ENCODE measurements at places on chromosomes 4 and X.

DNA sequence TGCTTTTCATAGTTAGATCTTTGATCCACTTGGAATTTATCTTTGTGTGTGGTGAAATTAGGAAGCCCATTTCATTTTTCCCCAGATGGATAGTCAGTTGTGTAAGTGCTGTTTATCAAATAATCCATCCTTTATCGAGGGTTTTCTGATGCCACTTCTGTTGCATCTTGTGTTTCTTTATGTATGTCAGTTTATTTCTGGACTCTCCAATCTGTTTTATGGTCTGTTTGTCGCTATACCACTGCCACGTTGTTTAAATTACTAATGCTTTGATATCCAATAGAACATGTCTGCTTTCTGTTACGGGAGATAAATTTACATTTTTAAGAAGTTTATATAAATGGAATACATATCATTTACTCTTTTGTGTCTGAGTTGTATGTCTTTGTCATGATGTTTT, 21.0 kb downstream of the CD38 start:
- no peak for DNase-seq

DNA sequence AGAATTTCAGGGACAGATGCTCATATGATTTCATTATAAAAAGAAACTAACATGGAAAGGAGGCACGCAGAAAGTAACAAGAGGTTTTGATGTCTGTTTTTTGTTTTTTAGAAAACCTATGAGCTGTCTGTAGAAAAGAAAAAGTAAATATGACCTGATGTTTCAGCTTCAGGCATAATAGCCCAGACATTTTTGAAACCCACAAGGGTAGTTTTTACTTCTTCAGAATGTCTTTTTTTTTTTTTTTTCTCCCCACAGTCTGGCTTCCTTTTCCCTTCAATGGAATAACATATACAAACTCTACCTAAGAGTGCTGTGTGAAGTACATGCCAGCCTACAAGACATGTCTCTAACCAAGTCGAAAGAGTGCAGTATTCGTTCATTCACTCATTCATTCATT, 18.3 kb upstream of the STX18 start:
- DNase-seq: no peak

GRCh38 chrX:116238567-116239255, 68.2 kb downstream of the AGTR2 start:
- DNase-seq: no peak

GRCh38 chr4:72467633-72468032, 101.4 kb downstream of the ADAMTS3 start:
- no peak for DNase-seq

DNA sequence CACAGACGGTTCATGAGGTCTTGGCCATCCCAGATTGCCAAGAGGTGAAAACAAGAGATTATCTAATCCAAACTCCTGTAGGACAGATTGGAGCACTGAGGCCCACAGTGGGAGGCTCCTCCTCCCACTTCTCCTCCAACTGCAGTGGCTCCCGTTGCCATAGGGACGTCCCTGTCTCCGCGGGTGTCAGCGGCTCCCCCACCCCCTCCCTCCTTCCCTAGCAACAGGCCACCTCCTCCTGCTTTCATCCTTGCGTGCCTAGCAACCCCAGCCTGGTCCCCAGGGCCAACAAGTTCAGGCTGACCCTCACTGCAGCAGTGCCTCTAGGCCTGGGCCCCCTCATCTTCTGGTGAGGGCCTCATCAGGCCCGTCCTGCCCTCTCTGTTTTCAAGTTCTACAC, 6.8 kb upstream of the IQSEC2 start:
- peak; percentile 7 for DNase-seq

GRCh38 chrX:1649621-1650020, 34.8 kb downstream of the ASMT start:
- no peak for DNase-seq

DNA sequence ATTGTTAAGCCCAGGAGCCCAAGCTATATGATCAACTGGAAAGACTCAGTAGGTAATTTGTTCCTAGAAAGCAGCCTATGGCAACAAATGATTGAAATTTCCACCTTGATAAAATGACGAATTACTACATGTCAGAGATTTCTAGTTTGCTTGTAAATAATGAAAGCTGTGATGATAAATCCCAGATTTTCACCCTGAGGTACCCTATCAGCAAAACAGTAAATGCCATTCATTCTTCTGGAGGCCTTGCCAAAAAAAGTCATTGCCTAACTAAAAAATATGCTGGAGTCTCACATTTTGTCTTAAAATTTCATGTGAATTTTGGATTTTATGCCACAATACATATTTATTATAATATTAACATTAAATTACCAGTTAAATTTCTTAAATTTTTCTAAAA, 71.3 kb downstream of the PPEF2 start:
- no peak for DNase-seq

GRCh38 chr4:104205116-104205515, 289.6 kb downstream of the CXXC4 start:
- DNase-seq: no peak

DNA sequence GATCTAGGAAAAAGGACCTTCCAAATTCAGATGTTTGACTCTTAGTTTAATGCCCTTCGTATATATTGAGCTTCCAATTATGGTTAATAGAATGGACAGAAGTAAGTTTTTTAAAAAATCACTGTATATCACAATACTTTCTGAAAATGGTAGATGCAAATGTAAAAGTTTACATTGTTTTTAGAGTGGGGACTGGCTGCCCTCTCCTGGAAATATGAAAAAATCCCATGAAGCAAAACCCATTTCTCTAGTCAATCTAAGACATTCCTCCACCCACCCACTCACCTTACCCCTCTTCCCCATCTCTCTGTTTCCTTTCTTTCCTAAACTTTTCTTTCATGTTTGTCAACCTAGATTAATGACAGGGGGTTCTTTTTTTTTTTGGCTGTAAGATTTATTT, 134.5 kb downstream of the ARHGAP6 start:
- no peak for DNase-seq

GRCh38 chr4:110508827-110509710, 33.1 kb downstream of the ENPEP start:
- peak; percentile 67 for DNase-seq

- DNase-seq: peak; percentile 34
Measured at GRCh38 chrX:96372313-96373046, 312.2 kb upstream of the DIAPH2 start.

- DNase-seq: no peak
Measured at GRCh38 chrX:132639446-132639845, 150.6 kb upstream of the MBNL3 start.

GRCh38 chr4:8353158-8353669, 83.7 kb downstream of the HTRA3 start:
- no peak for DNase-seq

DNA sequence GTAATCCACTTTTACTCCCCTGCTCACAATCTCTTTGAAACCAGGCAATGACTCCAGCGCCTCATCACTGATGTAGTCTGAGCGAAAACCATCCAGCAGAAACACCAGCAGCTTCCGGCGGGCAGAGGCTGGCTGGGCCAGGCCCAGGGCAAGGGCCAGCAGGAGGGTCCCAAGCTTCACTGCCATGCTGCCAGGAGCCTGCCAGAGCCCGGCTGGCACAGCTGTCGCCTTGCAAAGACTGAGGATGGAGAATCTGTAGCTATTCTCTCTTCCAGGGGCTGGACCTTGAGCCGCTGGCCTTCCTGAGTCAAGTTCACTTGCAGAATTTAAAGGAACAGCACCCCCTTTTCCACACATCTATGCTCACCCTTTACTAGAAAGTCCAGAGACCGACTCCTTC, at the start of gene ENPP6:
Gene ENPP6 (minus strand): TSS at position 240 of the 400 bp plus-strand sequence. CDS start 54 bp downstream, at position 186.
- no peak for DNase-seq

DNA sequence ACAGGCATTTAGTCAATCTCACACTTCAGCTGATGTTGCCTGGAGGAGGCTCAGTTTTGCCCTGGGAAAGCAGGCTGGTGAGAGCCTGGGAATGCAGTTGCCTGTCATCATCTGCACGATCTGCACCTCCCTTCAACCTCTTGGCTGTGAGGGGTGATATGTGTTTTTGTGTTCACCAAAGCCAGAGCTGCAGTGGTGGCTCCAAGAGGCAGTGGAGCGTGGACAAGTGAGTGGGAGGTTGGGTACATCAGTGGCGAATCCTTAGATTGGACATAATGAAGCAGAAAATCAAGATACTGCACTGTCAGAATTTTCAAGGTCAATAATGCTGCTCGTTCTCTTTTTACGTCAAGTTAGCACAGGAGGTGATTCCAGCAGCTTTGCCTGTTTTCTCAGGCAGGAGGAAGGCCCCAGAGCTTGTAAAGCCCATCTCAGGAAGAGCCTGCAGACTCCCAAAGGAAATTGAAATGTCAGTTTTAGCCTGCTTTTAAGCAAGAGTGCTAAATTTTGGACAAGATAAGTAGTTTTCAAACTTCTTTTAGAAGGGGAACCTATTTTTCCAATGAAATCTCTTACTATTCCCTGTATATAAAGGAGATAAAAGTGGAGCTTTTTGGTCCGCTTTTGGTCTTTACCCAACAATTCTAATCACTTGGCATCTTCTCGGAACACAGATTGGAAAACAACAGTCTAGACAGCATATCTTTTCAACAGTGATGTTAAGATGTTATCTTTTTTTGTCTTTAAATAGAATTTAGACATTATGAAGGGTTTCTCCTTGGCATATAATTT, 92.8 kb downstream of the FRAS1 start:
- DNase-seq: no peak

DNA sequence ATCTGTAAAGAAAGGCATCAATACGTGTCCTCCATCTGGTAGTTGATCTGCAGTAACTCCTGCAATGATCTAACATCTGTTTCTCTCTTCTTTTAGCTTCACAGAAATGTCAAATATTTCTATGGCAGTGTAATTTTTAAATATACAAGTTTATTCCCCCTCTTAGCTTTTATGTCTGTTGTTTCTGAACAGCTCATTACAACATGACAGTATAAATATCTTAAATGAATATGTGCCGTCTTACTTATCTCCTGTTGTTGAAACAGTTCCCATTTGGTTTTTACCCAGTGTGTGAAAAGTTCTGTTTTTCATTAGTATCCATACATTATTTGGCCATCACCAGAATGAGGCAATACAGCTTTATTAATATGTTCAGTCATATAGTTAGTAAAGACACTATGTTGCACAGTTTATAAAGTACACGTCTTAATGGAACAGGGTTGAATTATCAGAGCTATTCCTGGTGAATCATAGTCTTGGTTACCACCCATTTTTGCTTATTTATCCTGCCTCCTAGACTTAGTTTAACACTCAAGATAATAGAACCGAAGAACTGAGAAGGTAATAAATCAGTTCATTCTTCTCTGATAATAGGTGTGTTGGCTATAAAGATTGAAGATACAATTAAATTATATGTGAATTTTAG, 321.6 kb downstream of the TENM3 start:
- DNase-seq: no peak

DNA sequence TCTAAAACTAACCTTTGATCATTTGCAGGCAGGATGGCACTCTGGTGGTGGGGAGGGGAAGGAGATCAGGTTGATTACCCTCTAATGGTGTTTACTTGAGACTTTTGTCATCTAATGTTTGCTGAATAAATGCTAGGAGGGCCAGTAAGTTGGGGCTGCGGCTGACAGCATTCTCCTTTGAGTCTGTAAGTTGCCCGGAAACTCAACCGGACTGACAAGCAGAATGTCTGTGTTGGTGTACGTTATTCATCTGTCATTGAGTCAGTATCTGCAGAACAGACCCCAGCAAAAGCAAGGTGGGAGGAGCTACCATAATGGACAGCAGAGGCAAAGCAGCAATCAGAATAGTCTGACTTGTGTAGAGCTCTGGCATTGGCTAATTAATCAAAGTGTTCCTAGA, 1210.6 kb upstream of the PABPC4L start:
- no peak for DNase-seq

DNA sequence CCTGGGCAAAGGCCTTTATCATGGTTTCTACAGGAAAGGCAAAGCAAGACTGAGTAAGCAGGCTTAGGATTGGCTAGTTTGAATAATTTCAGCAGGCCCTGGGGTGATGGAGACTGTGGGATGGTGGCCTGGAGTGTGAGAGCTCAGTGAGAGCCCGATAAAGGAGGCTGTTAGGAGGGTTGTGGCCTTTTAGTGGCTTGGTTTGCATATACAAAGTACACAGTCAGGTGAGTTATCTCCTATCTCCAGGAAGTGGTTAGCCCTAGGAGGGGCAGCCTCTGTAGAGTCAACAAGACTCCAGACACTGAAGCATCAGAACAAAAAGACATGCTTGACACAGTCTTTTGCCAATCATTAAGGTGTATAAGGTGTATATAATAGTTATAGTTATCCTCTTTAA, 157.2 kb downstream of the CFAP299 start:
- no peak for DNase-seq

DNA sequence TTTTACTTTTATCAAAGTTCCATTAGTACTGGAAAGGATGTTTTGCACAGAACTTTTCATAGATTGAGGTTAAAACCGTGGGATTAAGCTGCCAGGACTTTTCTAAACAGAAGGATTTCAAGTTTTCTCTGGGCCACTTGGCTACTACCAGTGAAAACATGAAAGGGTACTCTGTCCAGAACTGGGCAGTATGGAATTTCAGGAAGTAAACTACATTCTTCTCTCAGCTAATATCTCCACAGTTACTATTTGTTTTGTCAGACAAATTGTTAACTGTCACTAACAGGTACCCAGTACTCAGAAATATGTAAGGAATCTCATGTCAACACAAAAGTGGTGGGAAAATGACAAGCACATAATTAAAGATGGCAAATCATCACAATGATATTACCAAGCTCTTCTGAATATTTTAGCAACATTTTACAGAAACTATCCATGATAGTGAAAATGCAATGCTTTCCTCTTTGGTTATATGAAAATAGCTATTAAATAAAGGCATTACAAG, 454.4 kb downstream of the C4orf33 start:
- DNase-seq: no peak

- no peak for DNase-seq
Measured at GRCh38 chr4:95204873-95205272, 343.9 kb downstream of the UNC5C start.

GRCh38 chr4:143281507-143282190, 55.0 kb upstream of the GAB1 start:
- no peak for DNase-seq

DNA sequence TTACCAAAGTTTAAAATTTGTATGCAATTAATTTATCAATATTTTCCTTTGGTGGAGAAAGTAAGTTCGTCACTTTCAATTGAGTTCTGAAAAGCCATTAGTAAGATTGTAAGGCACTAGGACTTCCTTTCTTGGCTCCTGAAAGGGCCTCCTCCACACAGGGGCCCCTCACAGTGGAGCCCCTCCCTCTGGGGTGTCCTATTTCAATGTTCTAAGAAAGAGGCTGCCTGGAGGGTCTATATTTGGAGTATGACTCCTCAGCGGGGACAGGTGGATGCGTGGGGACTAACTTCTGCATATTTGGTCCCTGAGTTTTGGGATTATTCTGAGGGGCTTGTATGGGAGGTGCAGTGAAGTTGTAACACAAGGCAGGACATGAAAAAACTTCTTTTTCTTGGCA, 1.6 kb upstream of the ARMCX4 start:
- no peak for DNase-seq
